ENCODE measurements at places on chromosomes 13 and 19.
A peak's percentile ranks its signal among the peaks of the same experiment; 100 is the strongest.

DNA sequence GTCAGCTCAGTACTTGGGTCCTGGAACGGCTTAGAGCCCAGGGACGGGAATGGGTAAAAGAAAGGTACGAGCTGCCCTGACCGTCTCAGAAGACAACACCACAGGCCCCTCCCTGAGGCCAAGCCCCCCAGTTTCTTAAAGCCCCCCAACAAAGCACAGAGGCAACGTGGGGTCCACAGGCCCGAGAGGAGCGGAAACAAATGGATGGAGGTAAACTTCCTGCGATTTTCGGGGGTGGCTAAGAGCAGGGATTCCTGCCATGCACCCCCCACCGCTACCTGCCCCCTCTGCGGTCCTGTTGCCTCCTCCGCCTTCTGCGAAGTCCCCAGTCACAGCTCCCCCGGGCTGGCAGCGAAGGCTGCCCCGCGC lies 48.2 kb downstream of the PTPRS start:
- DNase-seq, result no peak

DNA sequence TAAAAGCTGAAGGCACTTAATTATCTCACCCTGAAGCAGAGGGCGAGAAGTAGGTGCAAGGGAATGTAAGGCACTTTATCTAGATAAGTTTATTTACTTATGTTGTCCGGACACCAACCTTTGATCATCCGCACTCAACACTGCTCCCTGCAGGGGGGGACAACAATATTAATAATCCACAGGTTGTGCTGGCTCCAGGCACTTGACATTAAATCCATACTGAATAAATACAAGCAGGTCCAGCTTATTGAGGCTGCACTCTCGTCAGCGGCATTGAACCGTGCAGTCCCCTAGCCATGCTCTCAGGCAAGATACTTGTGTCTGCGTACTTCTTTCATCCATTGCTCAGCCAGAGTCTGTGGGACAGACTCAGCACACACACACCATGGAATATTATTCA lies 374.5 kb upstream of the NBEA start:
- DNase-seq, result no peak

- peak; percentile 83 for DNase-seq
Observed at GRCh38 chr13:77329911-77330584, 3.2 kb upstream of the MYCBP2 start.

DNA sequence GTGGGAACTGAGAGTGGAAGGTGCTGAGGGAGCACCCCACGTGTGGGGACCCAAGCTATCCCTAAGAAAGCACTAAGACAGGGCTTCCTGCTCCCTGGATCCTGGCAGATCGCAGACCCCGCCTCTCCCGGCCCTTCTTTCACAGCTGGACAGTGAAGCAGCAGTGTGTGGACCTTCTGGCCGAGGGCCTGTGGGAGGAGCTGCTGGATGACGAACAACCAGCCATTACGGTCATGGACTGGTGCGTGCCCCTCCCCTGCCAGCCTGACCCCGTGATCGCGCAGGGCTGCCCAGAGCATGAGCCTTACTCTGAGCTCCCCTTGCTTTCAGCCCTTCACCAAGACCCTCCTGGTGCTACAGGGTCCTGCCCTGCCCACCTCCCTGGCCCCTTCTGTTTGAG lies 2.3 kb downstream of the NCCRP1 start:
- DNase-seq, result no peak

DNA sequence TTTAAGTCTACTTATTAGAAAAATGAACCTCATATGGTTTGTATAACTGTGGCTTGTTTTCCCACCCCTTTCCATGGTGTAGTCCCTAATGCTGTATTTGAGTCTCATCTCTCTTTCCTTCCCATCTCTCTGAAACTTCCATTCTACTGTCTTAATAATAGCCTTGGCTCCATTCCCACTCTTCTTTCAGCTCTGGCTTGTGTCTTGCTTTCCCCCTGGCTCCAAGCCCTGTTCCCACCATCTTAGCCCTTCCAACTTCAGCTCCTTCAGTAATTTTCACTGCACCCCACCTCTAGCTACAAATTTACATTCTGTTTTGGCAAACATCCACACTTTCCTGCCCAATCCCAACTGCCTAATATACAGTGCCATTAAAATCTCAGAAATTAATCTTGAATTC lies 137.5 kb downstream of the SLITRK6 start:
- no peak for DNase-seq

DNA sequence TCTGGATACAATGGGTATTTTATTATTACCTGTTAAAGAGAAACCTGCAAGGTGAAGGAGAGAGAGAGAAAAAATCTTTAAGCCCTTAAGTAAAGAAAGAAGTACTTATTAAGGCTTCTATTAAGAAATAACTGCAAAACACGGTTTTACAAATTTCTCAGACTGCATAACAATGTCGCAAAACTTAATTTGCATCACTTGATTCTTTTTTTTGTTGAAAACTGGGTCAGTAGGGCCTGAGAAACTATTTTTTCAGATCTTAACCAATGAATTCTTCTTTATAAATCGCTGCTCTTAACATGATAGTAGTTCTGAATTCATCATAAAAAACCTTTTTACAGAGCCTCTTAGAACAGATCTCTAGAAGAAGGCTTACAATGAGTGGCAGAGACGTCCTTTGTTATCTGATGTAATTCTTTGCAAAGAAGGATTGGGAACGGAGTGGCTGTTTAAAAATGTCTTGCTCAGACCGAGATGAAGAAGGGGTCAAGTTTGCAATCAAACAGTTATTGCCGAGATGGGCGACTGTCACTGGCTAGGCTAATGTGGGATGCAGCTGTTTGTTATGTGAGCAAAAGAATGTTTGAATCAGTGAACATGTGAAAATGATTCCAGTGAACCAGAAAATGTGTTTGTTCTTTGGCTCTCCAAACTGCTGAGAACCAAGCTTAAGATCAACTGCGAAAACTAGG lies 76.3 kb downstream of the ZNF536 start:
- no peak for DNase-seq

- DNase-seq, result no peak
Observed at GRCh38 chr19:41711376-41712261, 3.2 kb downstream of the CEACAM5 start.

DNA sequence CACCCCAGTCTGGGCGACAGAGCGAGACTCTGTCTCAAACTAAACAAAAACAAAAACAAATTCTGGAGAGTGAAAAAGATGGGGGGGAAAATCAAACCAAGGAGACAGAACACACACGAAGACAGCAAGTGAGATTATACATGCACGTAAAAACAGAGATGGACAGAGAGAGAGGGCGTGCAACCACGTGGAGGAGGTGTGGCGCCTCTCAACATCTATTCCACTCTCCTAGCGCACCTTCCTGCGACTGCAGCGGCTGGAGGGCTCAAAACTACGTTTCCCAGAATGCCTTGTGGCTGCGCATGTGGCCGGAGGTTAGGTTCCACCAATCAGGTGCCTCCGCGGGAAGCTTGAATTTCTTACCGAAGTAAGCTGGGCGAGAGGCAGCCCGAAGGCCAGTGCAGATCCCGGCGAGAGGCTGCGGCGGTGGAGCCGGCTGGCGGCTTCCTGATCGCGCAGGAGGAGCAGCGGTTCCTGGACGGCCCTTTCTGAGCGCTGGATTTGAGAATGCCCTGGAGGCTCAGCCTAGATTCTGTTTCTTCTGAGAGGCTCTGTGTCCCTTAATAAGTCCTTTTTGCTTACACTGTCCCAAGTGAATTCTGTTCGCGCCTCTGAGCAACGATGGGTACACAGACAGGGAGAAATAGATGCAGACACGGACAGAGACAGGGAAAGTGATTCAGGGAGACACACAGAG lies 13.1 kb upstream of the NANOS2 start:
- DNase-seq, result peak; percentile 88

DNA sequence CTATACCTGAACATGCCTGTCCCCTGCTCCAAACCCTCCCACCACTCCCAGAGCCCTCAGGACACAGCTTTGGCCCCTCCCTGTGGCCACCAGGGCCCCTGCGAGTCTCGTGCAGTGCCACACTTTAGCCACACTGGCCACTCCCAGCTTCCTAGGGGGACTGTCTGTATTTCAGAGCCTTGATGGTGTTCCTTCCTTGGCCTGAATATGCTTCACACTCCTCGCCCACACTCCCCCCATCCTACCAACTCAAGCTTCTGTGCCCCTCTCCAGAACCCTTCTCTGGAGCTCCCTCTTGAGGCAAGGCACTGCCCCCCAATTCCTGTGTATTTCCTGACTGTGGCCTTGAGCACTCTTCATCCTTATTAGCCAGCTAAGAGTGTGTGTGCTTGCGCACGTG lies 80.2 kb downstream of the DPF1 start:
- DNase-seq, result no peak

- DNase-seq, result no peak
Observed at GRCh38 chr13:21668732-21669275, 2.1 kb upstream of the FGF9 start.

DNA sequence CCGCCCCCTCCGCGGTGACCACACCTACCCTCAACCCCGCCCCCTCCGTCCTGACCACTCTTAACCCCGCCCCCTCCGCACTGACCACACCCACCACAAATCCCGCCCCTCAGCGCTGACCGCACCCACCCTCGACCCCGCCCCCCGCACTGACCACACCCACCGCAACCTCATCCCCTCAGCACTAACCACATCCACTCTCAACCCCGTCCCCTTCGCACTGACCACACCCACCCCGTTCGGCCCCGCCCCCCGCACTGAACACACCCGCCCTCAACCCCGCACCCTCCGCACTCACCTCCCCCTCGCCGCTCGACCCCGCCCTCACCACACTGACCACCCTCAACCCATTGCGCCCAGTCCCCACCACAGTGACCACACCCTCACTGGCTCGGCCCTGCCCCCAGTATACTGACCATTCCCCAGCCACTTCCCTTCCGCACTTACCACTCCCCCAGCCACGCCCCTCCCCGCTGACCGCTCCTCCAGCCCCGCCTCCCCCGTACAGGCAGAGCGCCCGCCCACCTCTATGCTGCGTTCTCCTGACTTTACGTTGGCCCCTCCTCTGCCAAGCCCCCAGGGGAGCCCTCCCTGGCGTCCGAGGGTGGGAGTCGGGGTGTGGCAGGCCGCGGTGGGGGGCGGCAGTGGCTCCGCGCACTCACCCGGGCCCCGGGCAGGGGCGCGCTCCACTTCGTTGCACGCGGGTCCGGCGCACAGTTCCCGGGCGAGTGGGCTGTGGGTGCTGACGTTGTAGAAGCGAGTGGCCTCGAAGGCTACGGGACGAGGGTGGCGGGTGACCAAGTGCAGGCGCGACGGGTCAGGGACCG lies 8.4 kb downstream of the F2RL3 start:
- DNase-seq, result peak; percentile 71

- no peak for DNase-seq
Observed at GRCh38 chr19:46494146-46494940, 1.3 kb downstream of the PNMA8B start.

GRCh38 chr13:29572575-29572974 lies 22.9 kb downstream of the SLC7A1 start:
- no peak for DNase-seq

- no peak for DNase-seq
Observed at GRCh38 chr19:56263319-56263718, 9.2 kb upstream of the EDDM13 start.

- no peak for DNase-seq
Observed at GRCh38 chr19:4906963-4907362, 2.3 kb upstream of the UHRF1 start.

DNA sequence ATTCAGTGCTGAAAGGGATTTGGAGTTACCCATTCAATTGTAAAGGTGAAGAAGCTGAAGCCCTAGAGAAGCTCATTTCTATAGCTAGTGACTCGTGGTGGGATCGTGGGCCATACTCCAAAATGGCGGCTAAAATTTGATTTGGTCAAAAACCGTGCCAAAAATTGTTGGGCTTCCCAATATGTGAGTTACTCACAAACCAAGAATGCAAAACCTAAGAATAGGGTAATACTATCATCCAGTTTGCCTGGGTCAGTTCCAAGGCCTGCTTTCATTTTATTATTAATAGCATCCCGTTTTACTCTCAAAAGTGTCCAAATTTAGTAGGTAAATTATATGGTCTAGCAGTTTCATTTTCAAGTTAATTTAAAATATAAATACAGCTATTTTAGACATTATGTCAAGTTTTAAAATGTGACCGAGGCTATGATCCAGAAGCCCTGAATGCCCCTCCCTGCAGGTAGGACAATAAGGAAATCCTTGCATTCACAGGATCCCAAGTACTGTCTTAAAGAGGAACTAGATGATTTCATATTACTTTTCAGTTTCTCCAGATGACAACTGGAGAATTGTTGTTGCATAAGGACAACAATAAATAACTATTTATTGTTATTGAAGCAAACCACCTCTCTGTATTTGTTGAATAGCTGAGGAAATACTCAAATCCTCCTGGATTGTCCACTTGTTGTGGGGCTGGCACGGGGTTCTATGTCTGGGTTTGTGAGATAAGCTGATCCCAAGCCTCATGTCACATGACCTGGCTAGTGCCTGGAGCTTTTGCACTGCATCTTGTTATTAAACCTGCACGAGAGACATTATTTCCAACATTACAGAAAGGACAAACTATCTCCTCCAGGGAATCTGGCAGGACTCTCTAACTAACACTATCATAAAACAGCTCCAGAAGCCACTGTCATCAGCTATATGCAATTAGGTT lies 11.6 kb upstream of the RAP2A start:
- DNase-seq, result no peak

DNA sequence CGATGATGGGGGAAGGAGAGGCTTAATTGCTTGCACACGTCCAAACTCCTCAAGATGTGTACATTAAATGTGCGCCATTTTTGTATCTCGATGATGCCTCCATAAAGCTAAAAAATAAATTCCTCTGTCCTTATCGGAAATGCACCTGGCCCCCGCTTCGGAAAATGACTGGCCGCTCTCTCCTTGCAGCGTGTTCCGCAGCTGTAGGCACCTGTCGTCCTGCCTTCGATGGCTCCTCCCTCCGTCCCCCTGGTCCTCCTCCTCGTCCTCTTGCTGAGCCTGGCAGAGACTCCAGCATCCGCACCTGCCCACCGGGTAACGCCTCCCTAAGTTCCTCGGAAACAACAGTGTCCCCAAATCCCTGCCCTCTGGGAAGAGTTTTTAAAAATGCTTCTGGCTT lies 1.1 kb downstream of the GALP start:
- no peak for DNase-seq

- DNase-seq, result no peak
Observed at GRCh38 chr19:13291913-13292312, 141.7 kb downstream of the IER2 start.

GRCh38 chr13:93996481-93996880 lies 483.0 kb downstream of the DCT start:
- no peak for DNase-seq

DNA sequence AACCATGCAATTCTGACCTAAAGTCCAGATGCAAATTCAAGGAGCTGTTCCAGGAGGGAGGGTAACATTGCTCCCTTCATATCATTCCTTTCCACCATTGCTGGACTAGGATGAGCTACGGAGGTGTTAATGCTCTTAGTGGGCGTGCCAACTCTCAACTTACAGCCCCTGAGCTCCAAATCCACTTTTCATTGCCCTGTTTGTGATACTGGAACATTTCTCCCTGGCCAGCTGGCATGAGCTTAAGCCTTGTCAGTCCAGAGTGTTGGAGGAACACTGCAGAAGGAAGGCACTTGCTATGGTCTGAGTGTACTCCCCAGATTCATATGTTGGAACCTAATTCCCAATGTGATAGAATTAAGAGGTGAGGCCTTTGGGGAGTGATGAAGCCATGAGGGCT lies 70.4 kb upstream of the FARP1 start:
- no peak for DNase-seq
